ENCODE measurements at places on chromosomes 13 and 19.

GRCh38 chr13:30850204-30850866 is 55.7 kb upstream of the MEDAG start:
- no peak for ATAC-seq

DNA sequence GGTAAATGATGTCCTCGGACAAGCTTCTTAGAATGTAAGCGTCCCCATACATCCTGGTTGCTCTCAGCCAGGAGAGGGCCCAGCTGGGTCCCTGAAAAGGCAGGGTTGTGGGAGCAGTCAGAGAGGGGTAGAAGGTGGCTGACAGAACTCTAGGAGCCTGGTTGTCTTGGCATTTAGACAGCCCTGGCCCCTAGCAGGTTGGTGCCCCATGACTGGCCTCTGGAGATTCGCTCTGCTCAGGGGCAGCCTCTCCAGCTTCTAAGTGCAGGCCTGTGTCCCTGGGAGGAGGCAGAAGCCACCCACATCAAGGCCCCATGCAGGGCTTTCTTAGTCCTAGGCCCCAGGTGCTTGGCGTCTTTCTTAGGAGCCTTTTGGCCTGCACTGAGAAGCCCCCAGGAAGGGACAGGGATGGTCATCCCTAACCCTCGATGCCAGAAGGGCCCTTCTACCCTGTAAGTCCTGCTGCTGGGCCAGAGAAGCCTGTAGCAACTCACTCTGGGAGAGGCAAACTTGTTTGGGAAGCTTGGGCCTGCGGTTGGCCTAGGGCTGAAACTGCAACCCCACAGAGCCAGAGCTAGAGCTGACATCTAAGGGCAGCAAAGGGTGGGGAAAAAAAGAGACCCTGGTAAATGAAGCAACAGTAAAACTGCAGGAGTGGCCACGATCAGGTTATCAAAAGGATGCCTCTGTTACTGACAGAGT is 2.8 kb upstream of the CDX2 start:
- no peak for ATAC-seq

DNA sequence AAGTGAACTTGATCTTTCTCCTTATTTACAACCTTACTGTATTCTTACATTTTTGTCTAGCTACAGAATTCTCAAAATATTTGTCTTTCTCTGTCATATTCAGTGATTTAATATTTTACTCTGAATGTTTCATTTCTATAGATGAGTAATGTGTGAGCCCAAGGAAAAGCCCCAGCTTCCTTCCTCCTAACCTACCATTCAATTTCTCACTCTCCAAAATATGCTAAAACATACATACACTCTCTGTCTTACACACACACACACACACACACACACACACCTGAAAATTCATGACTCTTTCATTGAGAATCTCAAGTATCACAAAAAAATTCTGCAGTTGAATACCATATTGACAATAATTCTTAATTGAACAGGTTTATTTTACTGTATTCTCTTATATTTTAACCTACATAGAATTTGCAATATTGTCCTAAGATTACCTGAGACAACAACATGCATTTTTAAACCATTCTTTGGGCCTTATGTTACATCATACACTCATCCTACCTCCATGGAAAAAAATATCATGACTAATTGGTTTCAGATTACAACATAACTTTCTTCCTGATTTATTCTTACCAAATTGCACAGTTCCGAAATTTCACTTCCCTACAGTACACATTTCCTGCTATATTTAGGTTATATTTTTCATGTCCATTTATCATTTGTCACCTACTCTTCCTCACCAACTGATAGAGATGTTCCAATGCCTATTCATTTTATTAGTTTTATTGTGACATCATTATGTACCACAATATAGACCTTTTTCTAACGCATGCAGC is 1965.6 kb upstream of the PCDH20 start:
- no peak for ATAC-seq

- ATAC-seq = no peak
Measured at GRCh38 chr19:44839276-44839675, 6.8 kb upstream of the NECTIN2 start.
